Type B pancreatic cell (in vitro differentiated cells): ENCODE measurements at places on chromosomes 2 and 18. TPM values are rescaled to one million over a fixed set of nuclear protein-coding genes. Genes with fewer than 3 reads are reported as not detected.

The MRPL53 gene
- total RNA-seq: 74.2 and 76.1 TPM in 2 replicates

- no peak for DNase-seq
These were observed 87.0 kb downstream of the XDH start for GRCh38 chr2:31327505-31327904.

- DNase-seq: no peak
These were observed 25.3 kb downstream of the SCG2 start for GRCh38 chr2:223576873-223577272.

- no peak for DNase-seq
These were observed 37.1 kb downstream of the FAM161A start for GRCh38 chr2:61816480-61817355.

GRCh38 chr18:61893971-61894750 is 1.4 kb upstream of the RNF152 start:
- peak; percentile 83 for DNase-seq
